Activated CD8-positive, alpha-beta memory T cell treated with anti-CD3 and anti-CD28 coated beads for 24 hours (primary cell): ENCODE measurements at places on chromosomes 5 and 9.

- DNase-seq: peak; percentile 11
These were observed 40.6 kb upstream of the OLFM1 start for GRCh38 chr9:135046739-135047350.

DNA sequence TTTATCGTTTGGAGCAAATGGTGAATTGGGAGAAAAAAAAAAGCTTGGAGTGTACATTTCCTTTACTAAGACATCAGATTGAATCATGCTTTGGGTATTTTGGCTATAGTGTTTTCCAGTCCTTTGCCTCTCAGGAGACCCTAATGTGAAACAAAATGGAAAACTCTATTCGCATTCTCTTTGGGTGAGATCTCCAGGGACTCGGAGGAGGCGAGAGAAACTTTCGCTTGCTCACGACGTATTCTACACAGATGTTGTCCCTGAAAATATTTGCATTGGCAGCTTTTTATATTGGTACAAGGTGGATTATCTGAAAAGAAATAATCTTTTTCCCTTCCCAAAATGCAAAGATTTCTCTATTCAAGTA is 1240.1 kb upstream of the WWC1 start:
- DNase-seq: no peak

DNA sequence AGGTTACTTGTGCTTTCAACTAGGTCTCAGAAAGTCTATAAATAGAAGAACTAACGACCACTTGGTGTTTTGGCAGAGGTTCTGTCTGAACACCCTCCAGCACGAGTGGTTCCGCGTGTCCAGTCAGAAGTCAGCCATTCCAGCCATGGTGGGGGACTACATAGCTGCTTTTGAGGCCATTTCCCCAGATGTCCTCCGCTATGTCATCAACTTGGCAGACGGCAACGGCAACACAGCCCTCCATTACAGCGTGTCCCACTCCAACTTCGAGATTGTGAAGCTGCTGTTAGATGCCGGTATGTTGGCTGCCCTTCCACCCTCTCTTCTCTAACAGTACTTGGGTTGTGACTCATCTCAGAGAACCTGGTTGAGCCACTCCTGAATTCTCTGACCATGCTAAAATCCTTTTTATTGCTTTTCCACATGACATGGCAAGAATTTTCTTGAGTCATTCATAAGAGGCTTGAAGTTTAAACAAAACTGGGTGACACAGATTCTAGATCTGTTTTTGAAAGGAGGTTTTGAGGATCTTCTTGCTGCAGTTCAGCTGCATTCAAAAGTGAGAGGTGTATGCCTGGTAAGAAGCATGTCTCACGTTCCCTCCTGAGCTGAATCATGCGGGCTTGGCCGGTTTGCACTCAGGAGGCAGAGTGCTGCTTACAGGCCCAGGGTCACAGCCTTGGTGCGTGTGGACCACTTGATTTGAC is 103.1 kb upstream of the DMRT1 start:
- DNase-seq: no peak

DNA sequence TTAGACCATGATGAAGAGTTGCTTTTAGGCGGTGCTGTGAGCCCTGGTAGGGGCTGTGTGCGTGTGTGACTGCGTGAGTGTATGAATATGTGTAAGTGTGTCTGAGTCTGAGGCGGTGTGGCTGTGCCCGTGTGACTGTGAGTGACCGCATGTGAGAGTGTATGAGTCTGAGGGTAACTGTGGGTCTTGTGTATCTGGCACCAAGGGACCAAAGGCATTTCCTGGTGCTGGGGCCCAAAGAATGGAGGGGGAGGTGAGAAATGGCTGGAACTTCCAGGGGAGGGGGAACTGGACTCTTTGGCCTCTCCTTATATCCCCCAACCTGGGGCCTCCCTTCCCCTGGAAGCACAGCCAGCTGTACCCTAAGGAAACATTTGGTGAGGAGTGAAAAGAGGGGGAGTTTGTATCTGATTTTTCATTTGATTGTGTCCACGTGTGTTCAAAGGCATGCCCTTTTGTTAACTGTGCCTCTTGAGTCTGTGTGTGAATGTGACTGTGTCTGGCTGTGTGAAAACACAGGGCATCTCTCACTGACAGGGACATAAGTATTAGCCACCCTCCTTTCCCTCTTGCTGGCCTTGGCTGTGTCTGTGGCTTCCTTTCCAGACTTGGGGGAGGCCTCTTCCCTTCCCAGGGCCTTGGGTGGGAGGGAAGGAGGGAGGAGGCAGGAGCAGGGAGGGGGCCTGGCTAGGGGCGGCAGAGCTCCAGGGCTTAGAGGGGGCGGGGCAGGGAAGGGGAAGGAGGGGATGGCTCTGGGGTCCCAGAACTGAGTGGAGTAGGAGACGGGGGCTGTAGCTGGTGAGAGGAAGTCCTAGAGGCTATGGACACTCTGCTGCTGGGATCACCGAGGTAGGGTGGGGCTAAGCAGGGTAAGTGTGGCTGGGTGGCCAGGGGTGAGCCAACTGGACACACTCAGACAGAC is 1.4 kb downstream of the IL11RA start:
- DNase-seq: no peak

DNA sequence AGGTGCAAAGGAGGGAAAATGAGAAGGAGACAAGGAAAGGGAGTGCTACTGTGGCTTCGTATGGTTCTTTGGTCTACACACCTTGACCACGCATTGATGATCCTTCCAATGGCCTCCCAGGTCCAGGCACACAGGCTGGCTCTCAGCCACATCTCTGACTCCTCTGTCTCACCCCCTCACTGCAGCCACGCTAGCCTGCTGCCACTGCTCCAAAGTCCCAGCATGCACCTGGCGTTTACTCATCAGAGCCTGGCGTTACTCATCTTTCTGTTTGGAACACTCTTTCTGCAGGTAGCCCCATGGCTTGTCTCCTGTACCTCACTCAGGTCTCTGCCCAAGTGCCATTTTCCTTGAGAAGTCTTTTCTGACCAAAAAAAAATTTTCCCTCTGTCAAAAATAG is 195.5 kb downstream of the SNCAIP start:
- no peak for DNase-seq

DNA sequence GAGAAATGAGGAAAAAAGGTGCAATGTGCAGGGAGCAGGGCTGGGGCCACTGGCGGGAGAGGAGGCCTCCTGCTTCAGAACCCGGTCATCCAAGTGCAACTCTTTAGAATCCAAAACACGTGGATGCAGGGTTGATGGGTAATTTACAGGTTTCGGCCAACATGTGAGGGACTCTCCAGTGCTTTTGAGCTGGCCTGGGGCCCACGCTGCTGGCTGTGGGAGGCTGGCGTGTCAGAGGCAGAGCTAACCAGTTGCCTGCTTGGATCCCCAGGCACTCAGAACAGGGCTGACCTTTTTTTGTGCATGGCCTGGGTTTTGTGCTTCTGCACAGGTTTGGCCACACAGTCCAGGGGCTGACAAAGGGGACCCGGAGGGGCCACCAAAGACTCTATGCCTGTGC is 61.6 kb downstream of the GADD45G start:
- DNase-seq: no peak

DNA sequence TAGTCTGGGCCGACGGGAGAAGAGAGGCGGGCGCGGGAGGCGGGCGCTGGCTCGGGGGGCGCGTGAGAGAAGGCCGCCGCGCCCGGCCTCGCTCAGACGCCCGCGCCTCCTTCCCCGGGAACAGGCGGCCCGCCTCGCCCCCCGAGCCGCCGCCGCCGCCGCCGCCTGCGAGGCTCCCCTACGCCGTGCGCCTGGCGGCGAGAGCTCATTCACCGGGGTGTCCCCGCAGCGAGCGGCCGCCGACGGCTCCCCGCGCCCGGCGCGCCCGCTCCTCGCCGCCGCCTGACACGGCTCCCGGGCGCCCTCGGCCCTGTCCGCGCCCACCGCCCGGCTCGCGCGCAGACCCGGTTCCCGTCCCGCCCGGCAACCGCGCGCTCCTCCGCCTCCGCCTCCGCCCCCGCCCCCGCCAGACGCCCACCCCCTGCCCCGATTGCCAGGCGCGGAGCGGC is at the start of gene GNAQ:
TSS of gene GNAQ (minus strand) at position 368 of the 449 bp plus-strand sequence. CDS start 576 bp downstream, outside the sequence.
- peak; percentile 85 for DNase-seq

GRCh38 chr9:107360098-107360497 is 77.0 kb downstream of the RAD23B start:
- DNase-seq: no peak
